Epithelial cell of proximal tubule (primary cell): ENCODE measurements at places on chromosomes 6 and 20. TPM values are rescaled to one million over a fixed set of nuclear protein-coding genes. Genes with fewer than 3 reads are reported as not detected.

The CST5 gene
- total RNA-seq, result not detected in 2 replicates

The CCR6 gene
- total RNA-seq, result not detected in 2 replicates

The NQO2 gene
- total RNA-seq, result 12.7 and 20.7 TPM in 2 replicates

The C20orf141 gene
- 1.1 TPM in 1 of 2 replicates, not detected in the other for total RNA-seq

The OPRM1 gene
- total RNA-seq, result not detected in 2 replicates

The SCGN gene
- total RNA-seq, result not detected in 2 replicates

The LY6G6C gene
- not detected in 2 replicates for total RNA-seq

The SNX21 gene
- 20.1 and 29.0 TPM in 2 replicates for total RNA-seq

The PPP1R3G gene
- 0.94 and 2.5 TPM in 2 replicates for total RNA-seq

The LGSN gene
- total RNA-seq, result not detected in 2 replicates

The PABPC1L gene
- 6.5 and 9.2 TPM in 2 replicates for total RNA-seq

The ADGRF4 gene
- 1.5 and 3.4 TPM in 2 replicates for total RNA-seq

The WFDC10B gene
- total RNA-seq, result not detected in 2 replicates

The TNFRSF6B gene
- 509 and 817 TPM in 2 replicates for total RNA-seq

The UBD gene
- 0.94 and 4.3 TPM in 2 replicates for total RNA-seq

The RBM12 gene
- total RNA-seq, result 46.3 and 47.3 TPM in 2 replicates

DNA sequence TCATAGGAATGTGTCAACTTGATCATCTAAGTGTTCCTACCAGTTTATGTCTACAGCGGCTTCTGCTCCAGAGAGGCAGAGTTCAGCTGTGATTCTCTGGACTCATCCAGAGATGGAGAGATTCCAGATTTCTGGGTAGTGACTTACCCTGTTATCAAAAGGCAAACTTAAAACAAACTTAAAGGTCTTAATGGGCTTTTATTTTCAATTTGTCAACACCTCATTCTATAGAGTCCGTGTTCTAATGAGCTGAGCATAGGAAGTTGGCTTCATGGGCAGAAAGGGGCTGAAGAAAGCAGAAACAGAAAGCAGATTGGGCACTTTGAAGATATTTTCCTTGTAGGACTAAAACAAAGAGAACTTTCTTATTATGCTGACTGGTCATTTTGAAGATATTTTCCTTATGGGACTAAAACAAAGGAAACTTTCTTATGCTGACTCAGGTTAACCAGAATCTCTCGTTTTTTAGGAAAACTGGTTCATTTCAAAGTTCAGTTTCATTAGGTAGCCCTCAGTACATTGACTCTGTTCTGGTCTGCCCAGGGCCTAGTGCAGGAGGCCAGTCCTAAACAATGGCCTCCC is 185.1 kb downstream of the CDH26 start:
- DNase-seq, result no peak

GRCh38 chr6:136774228-136775041 is 17.8 kb downstream of the MAP3K5 start:
- no peak for DNase-seq

GRCh38 chr20:33835615-33836172 is 24.5 kb downstream of the CHMP4B start:
- no peak for DNase-seq

DNA sequence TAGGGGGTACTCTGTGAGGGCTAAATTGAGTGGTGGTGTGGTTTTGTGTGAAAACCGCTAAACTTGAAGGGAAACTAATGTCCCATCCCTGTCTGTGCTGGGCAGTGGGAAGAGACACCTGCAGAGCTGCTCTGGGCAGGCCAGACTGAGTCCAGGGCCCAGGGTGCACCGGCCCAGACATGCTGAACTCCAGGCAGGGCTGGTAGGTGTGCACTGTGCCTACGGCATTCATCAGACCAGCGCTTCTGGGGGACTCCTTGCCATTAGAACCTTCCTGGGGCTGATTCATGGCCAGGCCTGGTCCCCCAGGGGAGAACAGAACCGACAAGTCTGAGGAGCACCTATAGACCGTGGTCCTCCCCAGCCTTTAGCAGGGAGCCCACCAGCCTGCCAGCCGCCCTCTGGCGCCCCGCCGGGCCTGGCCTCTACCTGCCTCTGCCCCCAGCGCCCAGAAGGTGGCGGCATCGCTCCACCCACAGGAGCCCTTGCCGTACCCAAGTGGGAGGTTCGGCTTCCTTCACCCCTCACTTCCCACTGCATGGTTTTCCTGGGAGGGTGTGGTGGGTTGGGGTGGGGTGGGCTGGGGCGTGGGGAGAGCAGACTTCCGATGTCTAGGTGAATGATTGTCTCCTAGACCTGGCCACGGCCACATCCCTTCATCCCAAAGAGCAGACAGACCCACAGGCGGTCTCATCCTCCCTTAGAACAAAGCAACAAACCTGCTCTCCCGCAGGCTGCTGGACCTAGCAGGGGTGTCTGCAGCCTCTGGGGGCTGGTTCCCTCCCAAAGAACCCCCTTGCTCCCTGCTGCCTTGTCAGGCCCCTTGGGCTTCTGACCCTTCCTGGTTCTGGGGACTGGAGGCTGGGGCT is 15.5 kb downstream of the CCDC167 start:
- no peak for DNase-seq

GRCh38 chr6:122995921-122996793 is at the start of gene CLVS2:
CLVS2 (plus strand) TSS chr6:122996235; CDS start chr6:122997778, 1,543 bp downstream.
- no peak for DNase-seq

DNA sequence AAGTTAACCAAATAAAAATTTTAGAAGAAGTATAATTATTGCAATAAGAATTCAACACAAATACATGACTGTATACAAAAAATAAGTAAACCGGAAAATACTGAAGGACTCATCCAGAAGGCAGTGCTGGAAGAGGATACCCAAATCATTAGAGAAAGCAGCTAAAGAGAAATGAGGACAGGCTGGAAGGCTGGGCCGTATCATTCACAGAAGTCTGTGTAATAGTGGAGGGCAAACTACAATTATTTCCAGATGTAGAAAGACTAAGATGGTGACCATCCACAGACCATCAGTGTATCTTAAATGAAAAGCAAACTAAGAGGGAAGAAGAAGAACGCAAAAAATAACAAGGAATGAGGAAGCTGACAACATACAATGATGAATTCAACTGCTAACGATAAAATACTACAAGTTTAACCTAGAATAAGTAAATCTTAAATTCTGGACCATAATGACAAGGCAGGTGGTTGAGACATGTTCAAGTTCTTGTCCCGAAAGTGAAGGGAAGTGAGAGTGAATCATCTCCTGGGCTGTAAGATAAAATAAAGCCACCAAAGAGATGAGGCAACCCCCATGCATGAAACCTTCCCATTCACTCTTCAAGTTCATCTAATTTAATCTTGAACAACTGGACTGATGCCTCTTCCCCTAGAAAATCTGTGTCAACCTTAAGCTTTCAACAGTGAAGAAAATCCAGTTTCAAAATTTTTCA is 71.5 kb downstream of the SLC23A2 start:
- no peak for DNase-seq

DNA sequence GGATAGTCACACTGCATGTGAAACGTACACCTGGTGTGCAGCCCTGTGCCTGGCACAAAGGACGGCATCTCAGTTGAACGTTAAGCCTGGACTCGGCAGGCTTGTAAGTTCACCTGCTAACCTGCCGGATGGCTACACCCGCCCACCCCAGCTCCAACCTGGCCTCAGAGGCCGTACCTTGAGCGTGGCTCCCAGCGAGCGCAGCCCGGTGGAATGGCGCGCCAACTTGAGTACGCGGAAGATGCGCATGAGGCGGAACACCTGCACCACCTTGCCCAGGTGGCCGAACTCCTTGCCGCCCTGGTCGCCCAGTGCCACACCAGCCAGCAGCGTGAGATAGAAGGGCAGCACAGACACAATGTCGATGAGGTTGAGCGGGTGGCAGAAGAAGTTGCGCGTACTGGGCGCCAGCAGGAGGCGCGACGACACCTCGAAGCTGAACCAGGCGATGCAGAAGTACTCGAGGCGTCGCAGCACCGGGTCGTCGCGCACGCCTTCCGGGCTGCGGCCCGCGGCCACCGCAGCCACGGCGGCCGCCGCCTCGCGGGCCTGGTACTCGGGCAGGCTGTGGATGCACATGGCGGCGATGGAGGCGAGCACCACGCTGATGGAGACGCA is 3.3 kb downstream of the KCNS1 start:
- DNase-seq, result no peak

GRCh38 chr20:48105526-48105925 is 320.2 kb upstream of the SULF2 start:
- DNase-seq, result no peak

- no peak for DNase-seq
Observed at GRCh38 chr6:162055365-162055764, 672.2 kb downstream of the PRKN start.

- no peak for DNase-seq
Observed at GRCh38 chr6:35050757-35051330, 90.3 kb downstream of the TCP11 start.

DNA sequence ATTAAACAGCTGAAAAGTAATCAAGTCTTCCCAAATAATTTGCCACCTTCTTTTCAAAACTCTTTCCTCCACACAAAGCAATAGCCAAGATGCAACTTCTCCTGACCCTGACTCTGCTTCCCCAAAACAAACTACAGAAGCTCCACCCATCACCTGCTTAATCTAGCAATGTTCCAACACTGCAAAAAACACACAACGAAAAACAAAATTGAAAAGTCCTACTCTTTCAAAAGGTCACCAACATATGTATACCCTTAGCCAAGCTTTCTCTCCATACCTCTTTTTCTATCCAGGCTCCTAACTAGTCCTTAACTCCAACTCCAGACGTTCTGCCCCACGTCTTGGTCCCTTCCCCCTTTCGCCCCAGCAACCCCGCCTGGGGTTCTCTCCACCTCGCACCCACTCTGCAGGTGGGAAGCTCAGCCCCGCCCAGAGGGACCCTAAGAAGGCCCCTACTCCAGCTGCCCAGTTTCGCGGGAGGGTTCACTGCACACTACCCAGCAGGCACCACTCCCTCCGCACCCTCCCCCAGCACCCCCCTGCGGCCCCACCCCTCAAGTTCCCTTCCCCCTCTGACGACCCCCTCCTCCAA is 717 bp downstream of the CSNK2A1 start:
- no peak for DNase-seq

GRCh38 chr6:93293872-93294271 is 125.5 kb downstream of the EPHA7 start:
- no peak for DNase-seq

DNA sequence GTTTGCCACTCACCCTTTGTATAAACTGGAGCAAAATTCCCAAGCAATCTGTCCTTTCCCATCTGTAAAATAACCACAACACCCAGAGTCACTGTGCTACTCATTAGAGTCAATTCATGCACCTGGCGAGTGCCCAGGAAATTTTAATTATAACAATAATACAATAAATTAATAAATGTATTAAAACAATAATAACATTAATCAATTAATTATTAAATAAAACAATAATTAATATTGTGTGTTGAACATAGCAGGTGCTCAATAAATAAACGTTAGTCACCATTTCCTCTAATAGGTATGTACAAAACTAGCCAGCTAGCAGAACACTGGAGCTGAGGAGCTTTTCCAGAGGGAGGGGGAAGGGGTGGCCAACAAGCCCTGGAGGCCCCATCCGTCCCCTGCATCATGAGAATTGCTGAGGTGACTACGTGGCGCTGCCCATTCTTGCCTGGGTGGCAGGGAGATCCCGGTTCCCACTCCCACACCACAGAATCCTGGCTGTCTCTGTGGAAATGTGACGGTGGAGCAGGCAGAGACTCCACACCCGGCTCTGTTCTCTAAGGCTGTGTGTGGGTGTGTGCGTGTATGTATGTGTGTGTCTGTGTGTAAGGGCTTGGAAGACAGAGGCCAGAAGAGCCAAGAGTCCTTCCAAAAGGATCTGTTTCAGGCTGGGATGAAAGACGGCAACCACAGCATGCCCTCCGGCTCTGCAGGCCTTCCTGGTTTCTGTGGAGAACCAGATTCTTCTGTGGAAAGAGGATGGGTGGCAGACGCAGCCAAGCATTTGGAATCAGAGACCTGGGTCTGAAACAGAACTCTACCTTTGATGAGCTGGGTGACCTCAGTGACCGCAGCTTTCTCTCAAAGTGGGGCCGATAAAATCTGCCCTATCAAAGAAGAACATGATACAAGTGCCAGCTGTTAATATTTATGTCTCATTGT is 18.8 kb upstream of the EZR start:
- no peak for DNase-seq

DNA sequence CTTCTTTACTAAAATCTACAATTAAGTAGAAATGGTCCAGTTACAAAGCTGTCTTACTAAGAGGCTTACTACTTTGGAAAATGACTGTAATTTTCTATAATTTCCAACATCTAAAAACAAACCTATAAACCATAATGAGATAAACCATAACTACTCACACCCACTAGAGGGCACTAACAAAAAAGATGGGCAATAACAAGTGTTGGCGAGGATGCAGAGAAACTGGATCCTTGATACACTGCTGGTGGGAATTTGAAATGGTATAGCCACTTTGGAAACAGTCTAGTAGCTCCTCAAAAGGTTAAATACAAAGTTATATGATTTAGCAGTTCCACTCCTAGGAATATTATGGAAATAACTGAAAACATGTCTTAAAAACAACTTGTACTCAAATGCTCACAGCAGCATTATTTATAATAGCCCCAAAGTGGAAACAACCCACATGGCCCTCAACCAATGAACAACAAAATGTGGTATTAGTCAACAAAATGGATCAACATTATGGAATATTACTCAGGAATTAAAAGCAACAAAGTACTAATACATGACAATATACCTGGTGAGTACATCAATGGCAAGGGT is 50.6 kb downstream of the GJA10 start:
- DNase-seq, result no peak

GRCh38 chr6:36703982-36704381 is 6.4 kb downstream of the RAB44 start:
- no peak for DNase-seq

DNA sequence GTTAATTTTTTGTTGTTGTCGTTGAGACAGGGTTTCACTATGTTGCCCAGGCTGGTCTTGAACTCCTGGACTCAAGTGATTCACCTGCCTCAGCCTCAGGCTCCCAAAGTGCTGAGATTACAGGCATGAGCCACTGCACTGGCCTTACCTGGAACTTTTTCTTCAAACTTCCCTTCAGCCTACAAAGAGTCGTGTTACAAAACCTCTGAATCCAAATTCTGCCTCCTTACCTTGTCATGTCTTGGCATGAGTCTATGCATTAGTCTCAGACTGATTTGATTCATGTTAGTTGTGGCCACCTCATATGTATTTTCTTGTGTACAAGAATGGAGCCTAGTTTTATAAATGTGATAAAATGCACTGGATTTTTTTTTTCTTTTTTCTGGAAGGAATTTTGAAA is 172.1 kb downstream of the PRL start:
- DNase-seq, result no peak

- peak; percentile 94 for DNase-seq
Observed at GRCh38 chr6:12313992-12314589, 23.9 kb downstream of the EDN1 start.

GRCh38 chr20:37882961-37883712 is 19.8 kb upstream of the VSTM2L start:
- DNase-seq, result no peak
